ENCODE measurements at places on chromosomes 4 and X.

DNA sequence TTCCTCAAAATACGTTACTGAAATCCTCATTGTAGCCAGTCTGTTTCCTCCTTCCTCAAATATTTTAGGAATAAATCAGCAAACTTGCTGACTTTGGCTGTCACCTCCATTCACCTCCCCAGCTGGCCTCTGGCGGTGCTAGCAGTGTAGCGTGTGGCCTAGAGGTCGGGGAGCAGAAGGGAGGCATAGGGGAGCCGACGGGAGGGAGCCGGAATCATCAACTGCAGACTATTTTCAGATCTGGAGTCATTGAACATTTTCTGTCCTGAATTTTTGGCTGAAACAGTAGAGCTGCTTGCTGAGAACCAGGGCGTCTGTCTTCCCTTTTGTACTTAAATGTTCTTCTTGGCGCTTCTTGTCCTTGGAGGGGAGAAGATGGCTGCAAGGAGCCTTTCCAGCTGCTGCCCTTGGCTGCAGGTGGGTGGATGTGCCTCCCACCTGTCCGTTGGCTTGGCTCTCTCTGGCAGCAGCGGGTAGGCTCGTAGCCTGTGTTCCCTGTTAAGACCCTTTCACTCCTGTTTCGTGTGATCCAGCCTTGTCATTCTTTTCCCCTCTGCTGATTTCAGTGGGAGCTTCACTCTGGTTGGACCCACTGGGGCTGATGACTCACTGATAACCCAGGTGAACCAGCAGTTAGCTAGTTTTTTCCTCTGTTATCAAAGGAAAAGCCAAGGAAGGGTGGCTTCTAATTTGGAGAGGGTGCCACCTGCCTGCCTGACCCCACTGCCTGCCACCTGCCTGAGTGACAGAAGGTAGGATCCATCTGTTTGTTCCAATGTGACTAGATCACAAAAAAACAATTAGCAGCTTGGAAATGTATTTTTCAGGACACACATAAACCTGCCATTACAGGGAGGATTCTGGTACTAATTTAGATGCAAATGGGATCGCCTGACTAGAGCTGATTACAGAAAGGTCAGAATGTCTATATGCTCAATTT lies 135.9 kb downstream of the GATB start:
- no peak for DNase-seq

DNA sequence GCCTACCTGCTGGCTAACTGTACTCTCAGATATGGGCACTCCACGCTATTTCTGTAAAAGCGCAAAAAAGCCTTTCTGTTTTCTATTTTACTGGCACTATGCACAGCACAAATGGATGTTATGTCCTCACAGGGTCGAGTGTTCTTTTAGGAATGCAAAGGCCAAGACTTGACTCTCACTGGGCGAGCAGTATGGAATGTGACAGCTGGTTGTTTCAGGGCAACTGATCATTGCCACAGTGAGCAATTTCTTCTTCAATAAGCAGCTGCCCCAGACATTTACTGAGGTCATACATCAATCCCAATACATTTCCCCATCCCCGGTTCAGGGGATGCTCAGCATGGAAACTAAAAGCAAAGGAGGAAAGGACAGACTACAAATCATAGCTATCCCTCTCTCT lies 58.2 kb downstream of the PDE5A start:
- no peak for DNase-seq

- DNase-seq = no peak
Observed at GRCh38 chrX:1440506-1440905, 12.2 kb downstream of the ASMTL start.

GRCh38 chrX:41734530-41734929 lies 10.5 kb downstream of the GPR82 start:
- no peak for DNase-seq

- DNase-seq = no peak
Observed at GRCh38 chrX:152072236-152072635, 66.1 kb downstream of the MAGEA10 start.

DNA sequence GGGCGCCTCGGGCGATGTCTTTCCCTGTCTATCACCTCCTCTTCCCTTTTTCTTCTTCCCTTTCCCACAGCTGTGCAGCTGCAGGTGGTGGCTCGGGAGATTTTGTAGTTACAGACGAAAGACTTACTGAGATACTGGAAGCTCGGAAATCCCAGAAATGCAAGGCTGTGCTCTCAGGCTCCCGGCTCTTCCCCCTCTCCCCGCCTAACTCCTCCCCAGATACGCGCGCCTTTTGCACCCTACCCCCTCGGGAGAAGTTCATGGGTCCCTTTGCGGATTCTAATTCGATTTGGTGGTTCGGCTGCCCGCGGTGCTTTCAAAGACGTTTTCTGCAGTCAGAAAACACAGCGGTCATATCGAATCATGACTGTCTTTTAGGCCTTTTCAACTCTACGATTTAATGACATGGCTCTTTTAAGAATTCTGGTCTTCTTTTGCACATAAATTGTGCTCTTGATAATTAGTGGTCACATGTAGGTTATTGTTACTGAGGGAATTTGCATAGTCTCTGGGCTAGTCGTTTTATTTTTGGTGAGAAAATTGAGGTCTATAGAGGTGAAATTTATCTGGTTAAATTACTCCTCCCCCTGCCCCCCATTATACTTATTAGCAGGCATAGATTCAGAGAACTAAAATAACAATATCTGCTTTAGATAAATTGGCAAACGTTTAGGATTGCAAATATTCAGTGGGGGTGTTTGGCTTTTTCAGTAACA lies 1.6 kb downstream of the SEPTIN11 start:
- DNase-seq = no peak

DNA sequence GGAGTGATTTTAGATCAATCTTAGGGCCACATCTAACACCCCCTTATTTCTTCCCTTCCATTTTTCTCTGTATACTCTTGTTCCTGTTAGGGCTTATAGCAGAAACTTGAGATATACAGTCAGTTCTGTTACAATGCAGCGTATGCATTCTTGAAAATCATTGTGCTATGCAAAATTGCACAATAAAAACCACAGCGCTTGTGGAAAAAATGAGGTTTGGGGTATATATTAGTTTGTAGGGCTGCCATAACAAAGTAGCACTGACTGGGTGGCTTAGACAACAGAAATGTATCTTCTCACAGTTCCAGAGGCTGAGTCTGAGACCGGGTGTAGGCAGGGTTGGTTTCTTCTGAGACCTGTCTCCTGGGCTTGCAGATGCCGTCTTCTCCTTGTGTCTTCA lies 59.0 kb downstream of the WWC2 start:
- no peak for DNase-seq

- DNase-seq = no peak
Observed at GRCh38 chr4:114057746-114058145, 78.3 kb upstream of the ARSJ start.

DNA sequence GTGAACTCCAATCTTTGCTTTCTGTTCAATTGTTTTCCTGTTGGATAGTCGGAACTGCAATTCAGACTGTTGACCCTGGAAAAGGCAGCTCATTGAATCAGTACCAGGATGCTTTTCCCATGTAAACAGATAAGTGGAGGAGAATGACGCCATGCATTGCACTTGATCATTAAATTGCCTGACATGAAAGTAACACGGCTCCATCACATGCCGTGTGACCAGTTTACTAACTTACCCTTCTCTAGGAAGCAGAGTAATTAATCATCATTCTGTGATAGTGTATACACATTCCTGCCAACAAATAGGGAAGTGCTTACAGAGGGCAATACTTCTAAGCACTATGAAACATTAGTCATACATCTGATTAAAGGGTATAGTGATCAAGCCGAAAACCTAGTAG lies 101.4 kb downstream of the PPARGC1A start:
- DNase-seq = no peak

All from CD4-positive, alpha-beta T cell treated with Interleukin-4 for 4 hours (primary cell).